Memory B cell (primary cell): ENCODE measurements at places on chromosomes 2 and 18.

GRCh38 chr2:238286987-238287736 is 1.2 kb downstream of the PER2 start:
- H3K27me3 ChIP-seq = no peaks in the 10 kb centered on the region
- peaks cover 44% of the 10 kb centered on the region for H3K4me1 ChIP-seq
- H3K27ac ChIP-seq = peak overlapping the region; percentile 97
- H3K4me3 ChIP-seq = peak overlapping the region; percentile 80
- DNase-seq = no peak

GRCh38 chr2:7508296-7508943 is 591.2 kb downstream of the RNF144A start:
- DNase-seq = no peak
- H3K4me3 ChIP-seq = no peak overlapping the region
- no peaks in the 10 kb centered on the region for H3K27me3 ChIP-seq
- no peaks in the 10 kb centered on the region for H3K36me3 ChIP-seq

DNA sequence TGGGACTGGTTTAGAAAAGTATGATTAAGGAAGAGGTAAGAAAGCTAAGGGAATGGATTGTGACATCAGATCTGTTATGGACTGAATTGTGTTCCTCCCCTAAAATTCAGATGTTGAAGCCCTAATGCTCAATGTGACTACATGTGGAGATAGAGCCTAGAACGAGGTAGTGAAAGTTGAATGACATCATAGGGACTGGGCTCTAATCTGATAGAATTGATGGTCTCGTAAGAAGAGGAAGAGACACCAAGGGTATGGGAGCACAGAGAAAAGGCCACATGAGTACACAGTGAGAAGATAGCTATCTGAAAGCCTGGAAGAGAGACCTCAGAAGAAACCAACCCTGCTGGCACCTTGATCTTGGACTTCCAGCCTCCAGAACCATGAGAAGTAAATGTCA is 178.3 kb downstream of the TRIB2 start:
- no peak overlapping the region for H3K27ac ChIP-seq
- no peak overlapping the region for H3K4me3 ChIP-seq
- DNase-seq = no peak
- H3K36me3 ChIP-seq = peaks cover 9% of the 10 kb centered on the region
- peaks cover 3% of the 10 kb centered on the region for H3K27me3 ChIP-seq
- peaks cover 10% of the 10 kb centered on the region for H3K4me1 ChIP-seq

GRCh38 chr2:104321116-104321795 is 532.7 kb upstream of the POU3F3 start:
- no peaks in the 10 kb centered on the region for H3K36me3 ChIP-seq
- no peaks in the 10 kb centered on the region for H3K4me1 ChIP-seq
- H3K27me3 ChIP-seq = peaks cover 2% of the 10 kb centered on the region
- H3K4me3 ChIP-seq = no peak overlapping the region
- no peak overlapping the region for H3K27ac ChIP-seq

GRCh38 chr2:67773851-67774250 is 289.0 kb downstream of the C1D start:
- no peak overlapping the region for H3K27ac ChIP-seq
- DNase-seq = no peak
- no peak overlapping the region for H3K4me3 ChIP-seq
- H3K36me3 ChIP-seq = no peaks in the 10 kb centered on the region
- H3K27me3 ChIP-seq = peaks cover 10% of the 10 kb centered on the region

DNA sequence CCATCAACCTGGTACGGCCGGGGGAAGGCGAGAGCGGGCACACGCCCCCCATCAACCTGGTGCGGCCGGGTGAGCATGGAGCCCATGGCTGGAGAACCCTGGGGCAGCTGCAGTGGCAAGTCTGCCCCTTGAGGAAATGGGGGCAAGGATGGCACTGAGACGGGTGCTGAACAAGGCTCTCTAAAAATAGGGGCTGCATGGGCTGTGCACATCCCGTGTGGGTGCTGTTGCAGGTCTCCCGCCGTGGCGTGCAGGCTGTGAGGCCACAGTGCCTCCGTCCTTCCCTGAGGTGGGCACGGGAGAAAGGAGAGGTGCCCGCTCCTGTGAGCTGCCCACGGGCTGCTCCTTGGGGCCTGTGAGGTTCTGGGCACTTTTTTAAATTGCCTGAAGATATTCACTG is 99.2 kb downstream of the NFATC1 start:
- peak overlapping the region; percentile 43 for H3K4me3 ChIP-seq
- H3K36me3 ChIP-seq = peaks cover 35% of the 10 kb centered on the region
- peaks cover 21% of the 10 kb centered on the region for H3K4me1 ChIP-seq
- DNase-seq = no peak

DNA sequence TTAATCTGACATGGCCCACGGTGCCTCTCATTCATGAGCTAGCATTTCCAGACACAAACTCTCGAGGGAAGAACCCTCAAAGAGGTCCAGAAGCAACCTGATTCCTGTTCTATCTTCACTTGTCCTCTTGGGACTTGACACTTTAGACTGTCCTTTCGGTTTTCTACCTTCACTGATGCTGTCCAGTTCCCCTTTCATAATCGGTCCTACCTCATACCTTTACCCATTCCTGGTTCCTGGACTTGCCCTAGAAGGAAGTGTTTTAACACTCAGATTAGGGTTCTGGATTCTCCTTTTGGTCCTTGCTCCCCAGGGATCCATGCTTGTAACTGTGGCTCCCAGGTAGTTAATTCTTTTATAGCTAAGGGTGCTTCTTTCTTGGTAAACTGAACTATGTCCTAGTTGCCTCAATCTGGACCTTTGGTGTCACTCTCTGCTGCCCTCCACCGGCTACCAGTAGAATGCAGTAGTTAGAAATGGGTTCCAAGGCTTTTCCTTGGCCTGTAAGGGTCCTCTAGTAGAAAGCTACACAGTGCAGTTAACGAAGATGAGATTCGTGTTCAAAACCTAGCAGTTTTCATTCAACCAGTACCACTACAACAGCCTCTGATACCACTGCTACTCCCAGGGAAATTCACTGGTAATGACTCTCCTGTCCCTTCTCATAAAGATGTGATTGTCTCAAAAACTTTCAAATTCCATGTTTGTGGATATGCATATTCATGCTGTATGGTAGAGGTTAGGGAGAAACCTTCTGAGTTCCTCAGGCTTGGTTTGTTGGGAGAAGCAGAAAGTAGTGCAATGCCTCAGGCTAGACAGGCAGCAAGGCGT is 178.1 kb upstream of the CYP26B1 start:
- H3K4me1 ChIP-seq = no peaks in the 10 kb centered on the region
- H3K27ac ChIP-seq = no peak overlapping the region
- no peak overlapping the region for H3K4me3 ChIP-seq
- H3K36me3 ChIP-seq = peaks cover 11% of the 10 kb centered on the region
- H3K27me3 ChIP-seq = no peaks in the 10 kb centered on the region

GRCh38 chr2:34825686-34826085 is 1226.6 kb upstream of the FAM98A start:
- H3K36me3 ChIP-seq = no peaks in the 10 kb centered on the region
- no peaks in the 10 kb centered on the region for H3K4me1 ChIP-seq
- H3K4me3 ChIP-seq = no peak overlapping the region

DNA sequence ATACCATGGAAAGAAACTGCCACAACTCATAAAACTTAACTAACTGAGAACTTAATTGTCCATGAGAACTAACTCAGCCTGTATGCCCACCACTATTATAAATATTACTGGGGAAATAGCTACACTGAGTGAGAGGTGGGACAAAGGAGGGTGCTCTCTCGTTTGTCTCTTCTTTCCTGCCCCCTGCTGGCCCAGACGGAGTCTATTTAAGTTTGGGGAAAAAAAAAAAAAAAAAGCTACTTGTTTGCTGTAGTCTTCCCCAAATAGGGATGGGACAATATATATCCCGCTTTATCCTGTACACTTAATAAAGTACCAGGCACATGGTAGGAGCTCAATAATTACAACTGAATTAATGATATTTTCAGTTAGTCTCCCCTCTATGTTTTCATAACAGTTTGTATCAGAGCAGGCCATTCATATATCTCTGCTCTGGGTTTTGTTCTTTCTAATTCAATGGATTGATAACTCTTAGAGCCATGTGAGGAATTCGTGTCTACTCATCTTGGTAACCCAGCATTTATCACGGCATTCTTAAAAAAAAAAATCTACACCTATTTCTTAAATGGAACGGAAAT is 647.6 kb upstream of the PKDCC start:
- no peak for DNase-seq
- H3K4me1 ChIP-seq = no peaks in the 10 kb centered on the region
- no peak overlapping the region for H3K4me3 ChIP-seq
- no peaks in the 10 kb centered on the region for H3K36me3 ChIP-seq
- H3K27ac ChIP-seq = no peak overlapping the region
- H3K27me3 ChIP-seq = no peaks in the 10 kb centered on the region
